ENCODE measurements at places on chromosomes 2 and 18. TPM values are rescaled to one million over a fixed set of nuclear protein-coding genes. Genes with fewer than 3 reads are reported as not detected.

DNA sequence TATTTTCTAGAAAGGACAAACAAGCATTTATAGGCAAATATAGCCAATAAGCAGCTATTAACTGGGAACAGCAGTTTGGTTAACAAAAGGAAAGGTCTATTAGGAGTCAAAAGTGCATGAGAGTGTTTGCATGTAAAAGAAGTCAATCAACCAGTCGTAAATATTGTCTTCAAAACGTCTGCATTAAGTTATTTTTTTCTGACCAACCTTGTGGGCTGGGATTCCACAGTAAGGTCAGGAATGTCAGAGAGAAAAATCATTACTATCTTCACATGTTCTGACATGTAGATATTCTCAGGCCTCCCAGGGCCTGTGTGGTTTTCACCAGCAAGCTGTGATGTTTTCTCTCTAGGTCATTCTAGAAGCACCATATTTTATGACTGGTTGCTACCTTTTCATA lies 922.5 kb downstream of the SUCLG1 start:
- DNase-seq, result no peak

GRCh38 chr2:43078781-43079755 lies 147.3 kb downstream of the ZFP36L2 start:
- no peak for DNase-seq

MAP3K19 gene
- 0.73 TPM for polyA plus RNA-seq

XPO1 gene
- polyA plus RNA-seq, result 322 TPM

RTTN gene
- polyA plus RNA-seq, result 25.8 TPM

CHRND gene
- polyA plus RNA-seq, result 0.96 TPM

DNA sequence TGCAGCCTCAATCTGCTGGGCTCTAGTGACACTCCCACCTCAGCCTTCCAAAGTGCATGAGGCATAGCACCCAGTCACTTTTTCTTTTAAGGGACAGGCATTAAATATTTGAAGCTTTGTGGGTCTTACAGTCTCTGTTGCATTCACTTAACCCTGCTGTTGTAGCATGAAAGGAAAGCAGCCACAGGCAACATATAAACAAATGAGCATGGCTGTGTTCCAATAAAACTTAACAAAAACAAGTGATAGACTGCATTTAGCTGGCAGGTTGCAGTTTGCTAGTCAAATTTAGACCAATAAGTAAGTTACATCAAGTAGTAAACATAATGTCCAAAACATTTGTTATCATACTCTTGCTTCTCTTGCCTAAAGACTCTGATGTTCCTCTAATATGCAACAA lies 297.3 kb upstream of the MMADHC start:
- no peak for DNase-seq

CTAGE1 gene
- 0.05 TPM for polyA plus RNA-seq

DNA sequence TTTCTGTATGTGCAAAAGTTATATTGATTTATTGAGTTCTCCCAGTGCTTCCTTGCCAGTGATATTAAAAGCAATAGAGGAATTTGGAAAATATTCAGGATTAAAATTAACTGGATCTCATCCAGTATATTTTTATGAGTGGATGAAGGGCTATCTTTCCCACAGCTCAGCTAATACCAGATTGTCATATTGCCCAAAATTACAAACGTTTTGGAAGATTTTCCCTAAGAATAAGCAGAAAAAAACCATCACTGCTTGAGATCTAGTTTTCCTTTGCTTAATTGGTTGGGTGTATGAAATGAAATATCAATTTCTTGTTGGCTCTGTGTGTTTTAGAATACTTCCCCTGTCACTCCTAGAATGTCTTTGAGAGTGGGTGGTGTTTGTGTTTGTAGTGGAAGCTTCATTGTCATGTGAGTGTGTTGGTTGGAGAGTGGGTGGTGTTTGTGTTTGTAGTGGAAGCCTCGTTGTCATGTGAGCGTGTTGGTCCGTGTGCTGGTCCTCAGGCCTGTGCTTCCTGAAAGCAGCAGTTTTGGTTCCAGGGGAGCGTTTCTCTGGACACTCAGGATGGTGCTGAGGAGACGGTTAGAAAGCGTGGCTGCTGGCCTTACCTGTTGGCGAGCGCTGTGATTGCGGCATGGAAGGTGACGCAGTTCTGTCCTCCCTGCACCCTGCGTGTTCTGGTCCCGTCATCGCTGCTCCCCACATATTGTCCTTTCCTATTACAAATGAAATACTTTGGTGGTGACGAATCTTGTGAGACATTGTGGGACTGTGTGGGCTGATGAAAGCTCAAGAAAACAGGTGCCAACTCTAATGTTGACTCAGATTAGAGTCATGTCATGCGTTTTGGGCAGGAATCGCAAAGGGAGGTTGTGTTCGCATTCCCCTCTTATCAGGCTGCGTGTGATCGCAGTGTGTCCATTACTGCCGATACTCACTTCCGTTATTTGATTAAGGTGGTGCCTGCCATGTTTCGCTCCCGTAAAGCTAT lies 12.4 kb downstream of the ASB1 start:
- DNase-seq, result no peak

TUBA4B gene
- 0.75 TPM for polyA plus RNA-seq

MBP gene
- 17.1 TPM for polyA plus RNA-seq

- DNase-seq, result no peak
Observed at GRCh38 chr2:102063941-102064678, 72.3 kb downstream of the IL1R2 start.

- no peak for DNase-seq
Observed at GRCh38 chr2:72261076-72261475, 113.4 kb upstream of the CYP26B1 start.

CDK15 gene
- 1.4 TPM for polyA plus RNA-seq

- no peak for DNase-seq
Observed at GRCh38 chr18:38984968-38985367, 1419.4 kb upstream of the CELF4 start.

PFN4 gene
- 2.2 TPM for polyA plus RNA-seq

ASB18 gene
- polyA plus RNA-seq, result 0.15 TPM

DNA sequence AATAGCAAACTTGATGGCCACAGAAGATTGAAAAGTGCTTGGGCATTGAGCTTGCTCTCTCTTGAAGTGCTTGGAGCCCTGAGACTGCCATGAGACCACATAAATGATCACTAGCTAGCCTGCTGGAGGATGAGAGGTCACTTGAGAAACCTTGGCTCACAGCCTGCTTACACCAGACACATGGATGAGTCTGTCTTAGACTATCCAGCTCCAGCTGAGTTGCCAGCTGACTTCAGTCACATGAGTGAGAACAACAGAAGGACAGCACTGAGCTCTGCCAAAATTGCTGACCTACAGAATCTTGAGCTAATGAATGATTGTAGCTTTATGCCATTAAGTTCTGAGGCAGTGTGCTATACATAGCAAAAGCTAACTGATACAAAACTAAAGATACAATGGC lies 18.1 kb downstream of the NABP1 start:
- DNase-seq, result no peak

- DNase-seq, result no peak
Observed at GRCh38 chr2:102418421-102418961, 4.5 kb upstream of the IL18RAP start.

DNA sequence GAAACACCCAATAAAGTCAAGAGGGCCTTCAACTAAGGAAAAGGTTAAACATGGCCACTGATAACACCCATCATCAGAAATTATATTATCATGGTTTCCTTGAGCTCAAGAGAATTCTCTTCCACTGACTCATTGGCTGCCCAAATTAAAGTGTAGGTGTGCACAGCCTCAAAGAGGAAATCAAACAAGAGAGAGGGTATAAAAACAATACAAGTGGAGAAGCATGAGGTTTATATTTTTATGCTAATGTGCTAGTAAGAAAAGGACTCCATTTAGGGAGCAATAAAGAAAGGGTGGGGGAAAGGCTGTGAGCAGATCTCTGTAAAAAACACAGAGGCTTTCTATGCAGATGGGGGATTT lies 168.8 kb upstream of the VRK2 start:
- DNase-seq, result peak; percentile 4

- DNase-seq, result no peak
Observed at GRCh38 chr18:926946-927345, 22.3 kb downstream of the ADCYAP1 start.

- DNase-seq, result no peak
Observed at GRCh38 chr2:219515874-219516629, 1.8 kb downstream of the ASIC4 start.

ABCG8 gene
- polyA plus RNA-seq, result 0.88 TPM

TDRD15 gene
- not detected for polyA plus RNA-seq

ALPP gene
- not detected for polyA plus RNA-seq

- no peak for DNase-seq
Observed at GRCh38 chr2:129909651-129910418, 69.6 kb upstream of the RAB6C start.

GRCh38 chr2:27940090-27940671 lies 49.7 kb downstream of the BABAM2 start:
- no peak for DNase-seq

ANKRD53 gene
- polyA plus RNA-seq, result 0.90 TPM

DNA sequence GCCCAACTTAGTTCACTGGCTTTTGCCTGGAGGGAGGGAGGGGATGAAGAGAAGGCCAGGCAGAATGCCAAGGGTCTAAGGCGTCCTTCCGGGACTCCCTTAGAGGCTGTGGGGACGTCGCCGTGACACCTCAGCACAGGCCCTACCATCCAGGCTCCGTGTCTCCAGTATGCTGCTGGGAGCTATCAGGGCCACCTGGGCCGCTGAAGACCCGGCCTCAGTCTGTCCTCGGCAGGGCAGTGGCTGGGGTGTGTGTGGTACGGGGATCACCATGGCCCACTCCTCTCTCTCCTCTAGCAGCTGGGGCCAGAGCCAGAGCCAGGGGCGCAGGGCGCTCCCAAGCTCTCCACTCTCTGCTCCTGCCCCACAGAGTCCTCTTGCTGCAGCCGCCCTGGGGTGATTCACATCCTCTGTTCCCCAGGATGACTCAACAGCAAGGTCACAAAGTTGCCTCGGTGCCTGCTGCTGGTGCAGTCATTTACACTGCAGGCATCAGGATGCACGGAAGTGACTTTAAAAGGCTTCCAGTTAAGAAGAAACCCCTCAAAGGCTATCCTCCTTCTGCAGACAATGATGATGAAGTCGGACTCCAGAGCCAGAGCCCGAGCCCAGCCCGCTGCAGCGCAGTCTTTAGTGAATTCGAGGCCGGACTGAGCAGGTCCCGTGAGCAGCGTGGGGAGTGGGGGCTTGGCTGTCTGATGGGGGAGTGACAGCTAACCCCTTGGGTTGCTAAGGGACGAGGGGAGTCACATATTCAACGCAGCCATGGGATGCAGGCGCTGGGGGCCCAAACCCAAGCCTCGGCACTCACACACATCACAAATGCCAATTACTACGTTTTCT lies 31.9 kb downstream of the SNORC start:
- no peak for DNase-seq

DNA sequence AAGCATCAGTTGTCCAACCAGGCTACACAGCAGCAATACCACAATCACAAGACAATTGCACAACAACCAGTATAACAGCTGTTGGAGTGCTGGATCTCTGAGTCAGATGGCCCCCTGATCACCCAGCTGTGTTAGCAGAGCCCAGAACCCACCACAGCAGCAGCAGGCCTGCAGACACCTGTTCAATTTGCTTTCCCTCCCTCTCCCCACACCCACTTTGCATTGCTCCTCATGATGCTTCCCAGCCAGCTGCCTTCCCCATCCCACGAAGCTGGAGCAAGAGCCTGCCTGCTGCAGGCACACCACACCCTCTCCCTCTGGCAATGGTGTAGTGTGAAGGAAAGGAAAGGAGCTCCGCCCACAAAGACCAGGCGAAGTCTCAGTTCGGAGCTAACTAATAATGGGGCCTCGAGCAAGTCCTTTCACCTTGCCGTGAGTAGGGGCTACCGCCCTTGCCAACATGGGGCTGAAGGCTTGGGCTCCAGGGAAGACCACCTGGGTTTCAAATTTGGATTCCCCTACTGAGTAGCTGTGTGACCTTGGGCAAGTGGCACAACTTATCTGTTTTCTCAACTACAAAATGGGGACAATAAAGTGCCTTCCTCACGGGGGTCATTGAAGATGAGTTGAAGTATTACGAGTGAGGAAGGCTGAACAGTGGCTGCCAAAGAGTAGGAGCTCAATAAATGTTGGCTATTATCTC lies 19.4 kb upstream of the ZBTB7C start:
- DNase-seq, result no peak

ATL2 gene
- polyA plus RNA-seq, result 77.6 TPM

GRCh38 chr18:47842836-47843235 lies 87.6 kb downstream of the SMAD2 start:
- DNase-seq, result no peak

DNA sequence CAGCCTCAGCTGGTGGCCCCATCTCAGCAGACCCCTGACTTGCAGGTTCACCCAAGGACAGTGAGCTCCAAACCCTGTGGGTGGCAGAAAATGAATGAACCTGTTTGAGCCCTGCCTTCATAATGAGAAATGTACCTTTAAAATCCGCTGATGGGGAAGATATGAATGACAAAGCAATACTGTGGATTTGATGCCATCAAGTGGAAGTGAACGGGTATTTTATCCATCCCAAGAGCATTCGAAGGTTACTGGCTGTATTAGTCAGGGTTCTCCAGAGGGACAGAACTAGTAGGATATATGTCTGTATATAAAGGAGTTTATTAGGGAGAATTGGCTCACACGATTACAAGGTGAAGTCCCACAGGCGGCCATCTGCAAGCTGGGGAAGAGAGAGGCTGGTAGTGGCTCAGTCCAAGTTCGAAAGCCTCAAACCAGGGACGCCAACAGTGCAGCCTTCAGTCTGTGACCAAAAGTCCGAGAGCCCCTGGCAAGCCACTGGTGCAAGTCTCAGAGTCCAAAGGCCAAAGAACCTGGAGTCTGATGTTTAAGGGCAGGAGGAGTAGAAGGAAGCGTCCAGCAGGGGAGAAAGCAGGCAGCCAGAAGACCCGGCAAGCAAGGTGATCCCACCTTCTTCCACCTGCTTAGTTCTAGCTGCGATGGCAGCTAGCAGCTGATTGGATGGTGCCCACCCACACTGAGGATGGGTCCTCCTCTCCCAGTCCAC lies 32.1 kb downstream of the TOGARAM2 start:
- no peak for DNase-seq

DNA sequence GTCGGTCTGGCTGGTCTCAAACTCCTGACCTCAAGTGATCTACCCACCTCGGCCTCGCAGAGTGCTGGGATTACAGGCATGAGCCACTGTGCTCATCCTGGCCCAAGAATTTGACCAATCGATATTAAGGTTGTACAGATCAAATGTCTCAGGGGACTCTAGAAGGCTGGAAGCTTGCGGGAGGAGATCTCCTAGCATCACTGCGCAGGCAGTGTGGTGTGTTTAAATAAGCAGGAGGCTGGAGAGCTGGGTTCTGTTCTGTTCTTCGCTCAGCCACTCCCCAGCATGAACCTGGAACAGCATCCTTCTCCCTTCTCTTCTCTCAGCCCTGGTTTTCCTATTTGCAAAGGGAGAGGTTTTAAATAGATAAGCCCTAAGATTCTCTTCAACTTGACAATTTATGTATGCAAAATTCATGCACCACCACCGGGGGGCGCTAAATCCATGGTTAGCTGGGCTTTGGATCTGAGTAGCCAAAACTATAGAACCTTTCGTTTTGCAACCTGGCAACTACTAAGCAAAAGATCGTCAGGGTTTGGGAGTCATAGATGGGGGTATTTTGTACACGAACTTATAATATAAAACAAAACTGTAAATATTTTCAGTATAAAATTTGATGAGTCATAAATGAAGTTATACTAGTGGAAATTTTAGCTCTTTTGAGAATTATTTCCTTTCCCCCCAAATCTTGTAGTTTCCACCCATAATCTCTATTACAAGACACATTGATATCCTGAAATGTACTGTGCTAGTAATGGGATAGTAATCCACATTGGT lies 60.6 kb downstream of the SLC16A14 start:
- DNase-seq, result peak; percentile 26

LCT gene
- polyA plus RNA-seq, result 0.03 TPM

Data from left kidney (tissue), 8 donors.